ENCODE measurements at places on chromosomes 13 and 19. TPM values are rescaled to one million over a fixed set of nuclear protein-coding genes. Genes with fewer than 3 reads are reported as not detected.

- no peak overlapping the region for H3K4me3 ChIP-seq
- H3K4me1 ChIP-seq, result no peaks in the 10 kb centered on the region
These were observed 213.9 kb upstream of the ZNF536 start for GRCh38 chr19:30158067-30158892.

DNA sequence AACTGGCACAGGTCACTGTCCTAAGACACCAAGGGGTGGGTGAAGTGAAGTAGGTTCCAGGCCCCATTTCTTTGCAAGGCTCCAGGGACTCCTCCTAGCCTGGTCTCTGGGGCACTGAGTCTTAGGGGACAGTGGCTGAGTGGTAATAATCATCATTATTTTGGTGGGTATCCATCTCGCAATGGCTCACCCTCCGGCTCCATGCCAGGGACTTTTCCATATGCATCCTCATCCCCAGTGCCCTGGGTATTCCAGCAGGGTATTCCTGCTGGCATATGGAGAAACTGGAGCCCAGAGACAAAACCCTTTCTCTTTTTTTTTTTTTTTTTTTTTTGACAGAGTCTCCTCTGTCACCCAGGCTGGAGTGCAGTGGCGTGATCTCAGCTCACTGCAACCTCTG lies 2.5 kb downstream of the PDE4A start:
- H3K27ac ChIP-seq, result no peak overlapping the region
- no peak for DNase-seq
- H3K4me3 ChIP-seq, result no peak overlapping the region
- peaks cover 52% of the 10 kb centered on the region for H3K27me3 ChIP-seq
- H3K4me1 ChIP-seq, result peaks cover 69% of the 10 kb centered on the region

GRCh38 chr19:42028304-42029216 lies 34.5 kb upstream of the ATP1A3 start:
- H3K27me3 ChIP-seq, result peaks cover 2% of the 10 kb centered on the region
- H3K36me3 ChIP-seq, result no peaks in the 10 kb centered on the region
- no peak overlapping the region for H3K4me3 ChIP-seq
- H3K27ac ChIP-seq, result no peak overlapping the region
- H3K4me1 ChIP-seq, result no peaks in the 10 kb centered on the region

GRCh38 chr13:108409730-108410129 lies 140.2 kb downstream of the TNFSF13B start:
- no peaks in the 10 kb centered on the region for H3K36me3 ChIP-seq
- no peak overlapping the region for H3K27ac ChIP-seq
- DNase-seq, result no peak

GRCh38 chr13:110245416-110245899 lies 61.5 kb downstream of the COL4A1 start:
- H3K36me3 ChIP-seq, result no peaks in the 10 kb centered on the region
- no peak overlapping the region for H3K27ac ChIP-seq
- no peaks in the 10 kb centered on the region for H3K4me1 ChIP-seq

GRCh38 chr19:33463199-33463598 lies 58.4 kb downstream of the PEPD start:
- no peak for DNase-seq
- no peaks in the 10 kb centered on the region for H3K4me1 ChIP-seq
- H3K27me3 ChIP-seq, result no peaks in the 10 kb centered on the region
- no peak overlapping the region for H3K27ac ChIP-seq
- peaks cover 8% of the 10 kb centered on the region for H3K36me3 ChIP-seq

Gene ADAT3
- 5.6 TPM for total RNA-seq

- peaks cover 5% of the 10 kb centered on the region for H3K27me3 ChIP-seq
- no peak overlapping the region for H3K4me3 ChIP-seq
These were observed 108.6 kb downstream of the HSPH1 start for GRCh38 chr13:31053091-31053490.

GRCh38 chr13:42747399-42747873 lies 33.9 kb upstream of the FAM216B start:
- DNase-seq, result no peak
- H3K36me3 ChIP-seq, result no peaks in the 10 kb centered on the region
- no peak overlapping the region for H3K4me3 ChIP-seq
- H3K27me3 ChIP-seq, result peaks cover 13% of the 10 kb centered on the region
- H3K27ac ChIP-seq, result no peak overlapping the region

Gene B3GLCT
- total RNA-seq, result 2.1 TPM

DNA sequence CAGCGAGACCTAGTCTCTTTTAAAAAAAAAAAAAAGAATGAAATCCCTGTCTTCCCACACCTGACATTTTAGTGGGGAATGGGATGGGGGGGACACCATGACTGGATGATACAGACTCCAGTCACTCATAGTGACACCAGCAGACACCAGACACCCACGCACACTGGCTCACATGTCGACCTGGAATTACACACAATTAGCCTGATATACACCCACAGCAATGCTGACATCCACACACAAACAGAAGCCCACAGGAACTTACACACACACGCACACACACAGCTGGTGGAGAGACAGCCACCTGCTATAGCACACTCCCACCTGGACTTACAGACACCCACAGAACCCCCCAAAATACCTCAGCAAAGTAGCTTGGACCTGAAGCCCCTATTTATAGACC lies 8.3 kb upstream of the NANOS3 start:
- no peaks in the 10 kb centered on the region for H3K36me3 ChIP-seq
- peaks cover 14% of the 10 kb centered on the region for H3K4me1 ChIP-seq
- no peak overlapping the region for H3K4me3 ChIP-seq
- peaks cover 33% of the 10 kb centered on the region for H3K27me3 ChIP-seq

DNA sequence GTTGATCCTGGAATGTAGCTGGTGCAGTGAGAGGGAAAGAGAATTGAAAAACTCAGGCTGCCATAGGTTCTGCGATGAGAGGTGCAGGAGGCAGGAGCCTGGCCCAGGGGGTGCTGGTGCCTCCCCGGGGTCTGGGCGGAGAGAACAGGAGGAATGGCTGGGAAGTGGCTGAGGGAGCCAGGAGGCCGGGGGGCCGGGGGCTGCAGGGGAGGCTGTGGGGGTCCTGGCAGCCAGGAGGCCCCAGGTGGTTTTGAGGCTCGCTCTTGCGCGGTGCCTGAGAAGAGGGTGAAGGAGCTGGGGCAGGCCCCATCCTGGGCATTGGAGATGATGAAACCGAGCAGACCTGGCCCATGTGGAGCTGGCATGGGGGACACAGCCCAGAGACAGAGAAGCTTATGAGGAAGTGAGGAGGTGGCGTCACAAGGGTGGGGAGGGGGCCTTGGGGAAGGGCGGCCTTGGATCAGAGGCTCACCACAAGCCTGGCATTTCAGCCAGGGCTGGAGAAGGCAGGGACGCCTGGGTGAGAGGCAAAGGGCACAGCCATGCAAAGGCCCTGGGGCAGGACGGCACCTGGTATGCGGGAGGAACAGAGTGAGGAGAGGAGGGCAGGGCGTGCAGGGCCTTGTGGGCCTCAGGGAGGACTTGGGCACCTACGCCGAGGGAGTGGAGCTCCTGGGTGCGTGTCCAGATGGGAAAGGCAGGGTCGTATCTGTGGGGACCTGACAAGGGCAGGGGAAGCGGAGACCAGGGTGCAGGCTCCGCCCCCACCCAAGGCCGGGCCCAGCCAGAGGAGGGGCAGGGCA lies 1.3 kb upstream of the TEKTIP1 start:
- H3K4me3 ChIP-seq, result no peak overlapping the region
- H3K27ac ChIP-seq, result no peak overlapping the region
- no peaks in the 10 kb centered on the region for H3K27me3 ChIP-seq
- no peaks in the 10 kb centered on the region for H3K4me1 ChIP-seq
- peaks cover 28% of the 10 kb centered on the region for H3K36me3 ChIP-seq

Gene GJA3
- total RNA-seq, result 0.26 TPM

DNA sequence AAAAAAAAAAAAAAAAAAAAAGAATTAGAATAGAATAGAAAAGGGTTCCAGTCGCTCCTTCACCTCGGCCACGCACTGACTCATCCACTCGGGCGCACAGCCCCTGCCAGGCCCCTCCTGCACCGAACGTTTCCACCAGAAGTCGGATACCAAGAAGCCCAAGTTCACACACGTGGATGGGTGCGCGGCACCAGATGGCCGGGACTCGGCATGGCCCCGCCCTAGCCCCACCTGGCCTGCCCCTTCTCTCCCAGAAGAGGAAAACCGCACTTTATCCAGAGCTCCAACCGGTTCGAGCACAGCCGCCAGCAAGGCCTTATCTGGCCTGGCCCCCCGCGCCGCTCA lies 5.9 kb downstream of the PRR36 start:
- H3K4me1 ChIP-seq, result peaks cover 43% of the 10 kb centered on the region
- peak overlapping the region; percentile 70 for H3K4me3 ChIP-seq
- DNase-seq, result peak; percentile 63
- H3K27me3 ChIP-seq, result peaks cover 26% of the 10 kb centered on the region

DNA sequence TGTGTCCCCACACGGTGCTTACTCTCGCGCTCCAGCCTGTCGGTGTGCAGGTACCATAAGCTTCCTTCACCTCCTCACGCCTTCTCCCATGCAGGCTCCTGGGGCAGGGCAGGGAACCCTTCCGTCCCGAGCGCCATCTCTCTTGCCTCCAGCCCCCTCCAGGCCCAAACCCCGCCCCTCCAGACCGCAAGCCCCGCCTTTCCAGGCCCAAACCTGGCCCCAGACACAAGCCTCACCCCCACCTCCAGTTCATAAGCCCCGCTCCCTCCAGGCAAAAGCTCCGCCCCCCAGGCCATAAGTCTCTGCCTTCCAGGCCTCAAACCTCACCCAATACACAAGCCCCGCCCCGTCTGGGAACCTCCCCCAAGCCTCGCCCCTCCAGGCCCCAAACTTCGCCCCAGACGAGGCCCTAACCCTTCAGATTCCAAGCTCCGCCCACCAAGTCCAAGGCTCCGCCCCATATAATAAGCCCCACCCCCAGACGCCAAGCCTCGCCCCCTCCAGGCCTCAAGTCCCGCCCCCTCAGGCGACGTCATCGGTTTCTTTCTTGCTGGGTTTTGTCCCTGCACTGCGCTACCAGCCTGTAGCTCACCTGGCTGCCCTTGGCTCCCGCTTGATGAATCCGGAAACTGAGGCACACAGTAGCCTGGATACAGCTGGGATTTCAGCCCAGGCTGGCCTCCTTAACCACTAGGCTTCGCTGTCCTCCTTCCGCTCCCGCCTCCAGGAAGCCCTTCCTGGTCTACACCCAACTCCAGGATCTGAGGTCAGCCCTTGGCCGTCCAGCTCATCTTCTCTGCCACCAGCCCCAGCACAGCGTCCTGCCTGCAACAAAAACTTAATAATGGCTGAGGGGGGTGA lies 16.1 kb downstream of the MKNK2 start:
- H3K4me1 ChIP-seq, result peaks cover 31% of the 10 kb centered on the region
- DNase-seq, result peak; percentile 90
- no peaks in the 10 kb centered on the region for H3K27me3 ChIP-seq
- H3K4me3 ChIP-seq, result no peak overlapping the region
- peaks cover 9% of the 10 kb centered on the region for H3K36me3 ChIP-seq

GRCh38 chr19:40369797-40370196 lies 20.2 kb downstream of the HIPK4 start:
- H3K27ac ChIP-seq, result no peak overlapping the region

Gene BCAM
- total RNA-seq, result not detected

- peak; percentile 100 for DNase-seq
- H3K4me1 ChIP-seq, result peaks cover 55% of the 10 kb centered on the region
- peak within 1 kb of the TSS; percentile 95 for H3K27ac ChIP-seq
- H3K4me3 ChIP-seq, result peak within 1 kb of the TSS; percentile 93
- H3K27me3 ChIP-seq, result no peaks in the 10 kb centered on the region
These were observed at the start of gene CHAF1A for GRCh38 chr19:4402171-4403004. Gene CHAF1A, plus strand, starts transcription at chr19:4402640. Its CDS starts 123 bp downstream, at chr19:4402763.

Gene CACNA1A
- total RNA-seq, result 0.35 TPM

Gene ZNF44
- total RNA-seq, result 8.1 TPM

Gene ZNF433
- 1.2 TPM for total RNA-seq

Gene GPR4
- total RNA-seq, result not detected

Gene IQCN
- total RNA-seq, result 0.40 TPM

Gene PTPRS
- total RNA-seq, result 1.8 TPM

GRCh38 chr13:22137361-22138050 lies 466.6 kb downstream of the FGF9 start:
- DNase-seq, result no peak
- H3K4me3 ChIP-seq, result no peak overlapping the region
- no peaks in the 10 kb centered on the region for H3K27me3 ChIP-seq

DNA sequence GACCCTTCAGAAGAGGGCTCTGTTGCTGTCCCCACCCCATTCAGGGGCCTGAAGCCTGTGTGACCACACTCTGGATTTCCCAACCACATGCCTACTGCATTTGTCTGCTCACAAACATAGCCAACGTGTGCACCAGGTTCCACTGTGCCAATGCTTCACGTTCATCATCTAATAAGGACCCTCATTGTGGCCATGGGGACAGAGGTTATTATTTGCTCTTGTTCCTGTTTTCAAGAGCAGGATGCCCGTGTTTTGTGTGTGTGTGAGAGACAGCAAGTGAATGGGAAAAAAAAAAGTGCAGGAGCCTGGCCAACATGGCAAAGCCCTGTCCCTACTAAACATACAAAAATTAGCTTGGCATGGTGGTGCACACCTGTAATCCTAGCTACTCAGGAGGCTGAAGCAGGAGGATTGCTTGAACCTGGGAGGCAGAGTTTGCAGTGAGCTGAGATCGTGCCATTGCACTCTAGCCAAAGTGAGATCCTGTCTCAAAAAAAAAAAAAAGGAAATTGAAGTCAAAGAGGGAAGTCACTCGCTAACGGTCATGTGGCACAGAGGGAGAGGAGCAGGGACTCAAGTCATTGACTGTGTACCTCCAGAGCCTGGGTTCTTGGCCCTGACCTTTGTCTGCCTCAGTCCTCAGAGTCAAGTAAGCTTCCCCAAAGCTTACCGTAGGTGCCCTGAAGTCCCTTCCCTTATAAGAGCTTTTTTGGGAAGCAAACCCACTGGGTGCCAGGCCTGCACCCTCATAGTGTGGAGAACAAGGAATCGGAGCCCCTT lies 6.9 kb downstream of the B3GNT8 start:
- H3K4me3 ChIP-seq, result no peak overlapping the region
- H3K4me1 ChIP-seq, result no peaks in the 10 kb centered on the region
- DNase-seq, result no peak
- H3K27ac ChIP-seq, result no peak overlapping the region
- H3K36me3 ChIP-seq, result peaks cover 22% of the 10 kb centered on the region

- DNase-seq, result peak; percentile 100
- peak within 1 kb of the TSS; percentile 80 for H3K4me3 ChIP-seq
- peak within 1 kb of the TSS; percentile 91 for H3K27ac ChIP-seq
These were observed at the start of gene LENG9 for GRCh38 chr19:54463531-54464043. Gene LENG9, minus strand, starts transcription at chr19:54463778. Its CDS starts 252 bp downstream, at chr19:54463526.

Gene ADGRE3
- 0.30 TPM for total RNA-seq

Gene MYO9B
- 90.3 TPM for total RNA-seq

DNA sequence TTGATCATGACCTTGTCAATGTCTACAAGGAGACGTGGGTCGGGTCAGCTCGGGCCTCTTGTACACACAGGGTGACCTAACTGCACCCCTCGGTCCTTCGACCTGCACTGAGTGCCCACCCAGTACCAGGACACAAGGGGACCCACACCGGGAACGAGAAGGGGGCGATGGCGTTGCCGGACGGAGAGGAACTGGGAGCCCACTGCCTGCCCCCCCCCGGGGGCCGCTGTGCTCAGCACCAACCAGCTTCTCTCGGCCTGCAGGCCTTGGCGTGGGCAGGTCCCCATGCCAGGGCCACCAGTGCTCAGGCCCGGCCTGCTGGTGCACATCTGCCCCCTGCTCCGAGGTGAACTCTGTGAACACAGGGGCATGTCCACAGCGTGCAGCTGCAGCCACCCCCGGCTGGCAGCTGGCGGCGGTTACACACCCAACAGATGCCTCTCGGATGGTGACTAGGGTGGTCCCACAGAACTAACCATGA lies 14.1 kb downstream of the CFD start:
- H3K4me1 ChIP-seq, result peaks cover 12% of the 10 kb centered on the region
- no peak overlapping the region for H3K4me3 ChIP-seq
- H3K36me3 ChIP-seq, result peaks cover 8% of the 10 kb centered on the region
- H3K27ac ChIP-seq, result no peak overlapping the region
- DNase-seq, result no peak

Gene ZNF585A
- 9.8 TPM for total RNA-seq
